ENCODE measurements at places on chromosomes 3 and 15. TPM values are rescaled to one million over a fixed set of nuclear protein-coding genes. Genes with fewer than 3 reads are reported as not detected.

Gene HYPK
- 4.7 TPM for total RNA-seq

Gene PCBP4
- total RNA-seq = 14.6 TPM

Gene DGKG
- 12.1 TPM for total RNA-seq

Gene MUSTN1
- not detected for total RNA-seq

Data from A549 treated with RU486 at 1 μM for 4 hours (cell line).